Smooth muscle cell of the brain vasculature (primary cell): ENCODE measurements at places on chromosomes 2 and 18.

DNA sequence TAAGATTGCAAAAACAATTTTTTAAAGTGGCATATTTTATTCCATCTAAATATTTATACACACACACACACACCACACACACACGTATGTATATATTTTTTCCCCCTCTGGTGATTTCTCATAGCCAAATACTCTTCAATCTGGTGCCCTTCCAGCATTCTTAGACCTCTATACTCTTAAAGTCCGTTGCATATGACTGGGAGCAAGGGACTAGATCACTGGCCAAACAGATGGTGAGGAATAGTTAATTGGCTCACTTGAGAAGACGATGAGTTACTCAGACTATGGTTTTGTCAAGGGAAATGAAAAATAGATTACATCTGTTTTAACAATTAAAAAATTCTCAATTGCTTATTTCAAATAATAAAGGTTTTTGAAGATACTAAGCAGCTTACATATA lies 512.5 kb upstream of the LRRTM4 start:
- DNase-seq: no peak

GRCh38 chr18:36419900-36420531 lies 122.5 kb downstream of the FHOD3 start:
- no peak for DNase-seq

DNA sequence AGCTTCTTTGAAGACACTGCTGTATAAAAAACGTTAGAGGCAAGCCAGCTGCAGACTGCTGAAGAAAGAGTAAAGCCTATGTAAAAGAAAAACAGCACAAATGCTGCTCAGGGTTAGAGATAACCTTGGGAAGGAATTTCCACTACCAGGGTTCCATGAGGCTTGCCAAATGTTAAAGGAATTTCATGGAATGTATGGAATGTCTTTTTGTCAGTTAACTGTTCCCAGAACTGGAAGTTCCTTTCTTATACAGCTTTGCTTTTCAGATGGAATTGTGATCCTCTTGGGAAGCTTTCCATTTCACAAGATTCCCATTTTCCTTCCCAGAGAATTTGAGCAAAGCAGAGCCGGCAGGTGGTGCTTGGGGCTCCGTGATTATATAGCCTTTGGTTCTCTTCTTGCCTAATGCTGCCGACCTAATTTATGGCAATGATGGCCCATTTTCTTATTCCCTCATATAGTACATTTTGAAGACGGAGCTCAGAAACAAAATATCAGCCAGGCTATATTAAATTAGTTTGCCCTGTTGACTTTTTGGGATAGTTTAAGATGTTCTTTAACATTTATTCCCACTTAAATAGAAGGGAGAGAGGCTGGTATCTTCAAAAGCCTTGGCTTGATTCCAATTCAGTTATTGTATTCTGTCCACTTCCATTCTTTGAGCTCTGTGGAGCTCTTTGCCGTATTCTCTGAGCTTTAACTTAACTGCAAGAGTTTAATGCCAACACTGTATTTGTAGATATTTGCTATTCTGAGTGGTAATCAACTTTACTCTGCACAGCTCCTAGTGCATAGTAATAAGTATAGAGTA lies 162.3 kb downstream of the PHLPP1 start:
- no peak for DNase-seq

DNA sequence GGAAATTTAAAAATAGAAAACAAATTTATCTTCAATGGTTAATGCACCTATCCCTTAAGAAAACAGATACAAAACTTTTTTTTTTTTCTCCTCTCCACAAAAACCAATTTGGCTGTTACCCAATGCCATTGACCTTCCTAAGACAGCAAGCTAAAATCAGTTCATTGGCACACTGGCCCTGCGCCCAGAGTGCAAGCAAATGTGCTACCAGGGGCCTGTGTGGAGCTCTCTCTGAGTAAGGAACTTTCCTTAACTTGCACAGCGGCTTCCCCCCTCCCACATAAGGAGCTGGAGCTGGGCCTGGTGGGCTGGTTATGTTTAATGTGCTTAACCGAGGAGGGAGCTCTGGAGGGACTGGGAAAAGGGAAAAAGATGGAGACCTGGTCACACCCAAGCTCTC lies 17.6 kb upstream of the POU3F3 start:
- no peak for DNase-seq

- no peak for DNase-seq
Observed at GRCh38 chr2:176639671-176640070, 370.4 kb downstream of the MTX2 start.

- DNase-seq: no peak
Observed at GRCh38 chr2:81545626-81546025, 1241.1 kb upstream of the LRRTM1 start.

DNA sequence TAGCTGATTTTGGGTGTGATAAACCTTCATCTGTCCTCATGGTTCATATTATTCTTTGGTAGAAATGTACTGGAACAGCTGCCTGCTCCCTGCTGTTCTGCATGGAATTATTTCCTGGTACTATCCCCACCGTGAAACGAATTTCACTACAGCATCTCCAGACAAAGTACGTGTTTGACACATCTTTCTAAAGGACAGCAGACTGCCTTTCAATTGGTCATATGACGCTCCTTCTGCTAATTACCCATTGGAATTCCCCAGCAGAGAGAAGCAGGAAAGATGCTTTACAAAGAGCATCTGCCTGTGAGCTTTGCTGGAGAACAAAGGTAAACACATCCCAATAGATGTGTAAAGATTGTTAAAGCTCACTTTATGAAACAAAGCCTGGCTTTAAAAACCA lies 4.4 kb upstream of the RFX8 start:
- DNase-seq: no peak

DNA sequence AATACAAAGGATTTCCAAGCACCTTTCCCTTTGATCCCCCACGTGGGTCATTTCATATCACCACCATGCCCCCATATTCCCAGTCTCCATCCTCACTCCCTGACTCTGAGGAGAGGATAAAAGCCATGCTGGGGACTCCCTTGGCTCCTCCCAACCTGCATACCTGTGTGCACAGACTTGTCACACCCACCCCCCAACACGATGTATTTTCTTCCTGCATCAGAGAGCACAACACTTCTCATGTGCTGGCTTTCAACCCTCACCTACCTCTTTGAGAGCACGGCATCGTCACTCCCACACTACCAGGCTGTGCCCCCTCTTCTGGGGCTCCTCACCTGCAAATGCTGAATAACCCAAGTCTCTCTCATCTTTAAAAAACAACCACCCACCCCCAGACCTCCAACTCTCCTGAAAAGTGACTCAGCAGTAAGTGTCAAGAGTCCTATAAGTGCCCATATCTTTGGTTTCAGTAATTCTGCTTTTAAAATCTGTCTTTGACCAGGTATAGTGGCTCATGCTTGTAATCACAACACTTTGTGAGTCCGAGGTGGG lies 53.1 kb downstream of the AP1S3 start:
- DNase-seq: no peak

DNA sequence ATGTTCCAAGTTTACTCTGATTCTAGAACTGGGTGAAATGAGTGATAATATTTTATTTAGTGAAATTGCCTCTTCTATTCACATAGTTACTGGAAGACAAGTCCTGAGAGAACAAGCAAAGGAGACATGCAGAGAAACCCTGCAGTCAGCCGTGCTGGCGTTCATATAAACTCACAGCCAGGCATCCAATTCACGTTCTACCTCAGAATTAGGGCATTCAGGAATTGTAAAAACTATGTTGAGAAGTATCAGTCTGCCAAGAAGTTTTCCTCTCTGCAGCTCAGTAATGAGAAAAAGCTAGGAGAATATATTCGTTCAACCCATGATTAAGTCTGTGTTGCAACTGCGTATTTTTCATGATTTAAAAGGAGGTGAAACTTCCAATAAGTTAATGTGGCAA lies 156.2 kb upstream of the DSEL start:
- DNase-seq: no peak

- DNase-seq: peak; percentile 45
Observed at GRCh38 chr2:98385050-98385699, 38.9 kb downstream of the CNGA3 start.
